SHP77 (cell line): ENCODE measurements at places on chromosomes 5 and 9.

GRCh38 chr9:6567140-6567591 lies 78.4 kb downstream of the GLDC start:
- DNase-seq = no peak

DNA sequence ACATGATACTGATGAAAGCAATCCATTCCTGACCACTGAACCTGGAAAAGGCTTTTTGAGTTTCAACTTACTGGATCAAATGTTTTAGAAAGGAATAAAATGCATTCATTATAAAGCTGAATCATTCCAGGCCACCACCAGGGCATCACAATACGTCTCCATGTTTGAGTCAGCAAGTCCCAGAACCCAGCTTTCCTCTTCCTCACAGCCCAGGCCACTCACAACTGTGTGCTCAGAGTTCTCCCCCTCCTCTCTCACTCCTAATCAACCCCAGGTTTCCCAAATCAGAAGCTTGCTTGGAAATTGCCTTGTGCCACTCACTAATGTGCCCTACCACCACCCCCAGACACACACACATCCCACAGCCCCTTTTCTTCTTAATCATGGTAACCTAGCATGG lies 91.7 kb downstream of the GNA14 start:
- no peak for DNase-seq

DNA sequence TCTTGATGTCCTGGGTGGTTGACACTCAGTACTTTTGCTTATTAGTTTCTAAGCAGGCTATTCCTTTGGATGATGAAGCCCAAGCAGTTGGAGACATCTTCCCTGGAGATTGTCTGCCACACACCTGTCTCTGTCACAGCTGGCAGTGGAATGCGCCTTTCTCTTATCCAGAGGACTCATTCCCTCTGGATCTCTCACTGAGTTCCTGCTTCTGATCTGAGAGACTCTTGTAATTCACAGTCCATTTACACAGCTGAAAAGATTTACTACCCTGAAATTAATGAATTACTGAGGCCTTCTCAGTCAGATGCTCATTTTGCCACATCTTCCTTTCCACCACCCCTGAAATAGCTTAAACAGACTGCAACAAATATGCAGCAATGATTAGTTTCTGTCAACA lies 15.9 kb downstream of the TAL2 start:
- DNase-seq = no peak

DNA sequence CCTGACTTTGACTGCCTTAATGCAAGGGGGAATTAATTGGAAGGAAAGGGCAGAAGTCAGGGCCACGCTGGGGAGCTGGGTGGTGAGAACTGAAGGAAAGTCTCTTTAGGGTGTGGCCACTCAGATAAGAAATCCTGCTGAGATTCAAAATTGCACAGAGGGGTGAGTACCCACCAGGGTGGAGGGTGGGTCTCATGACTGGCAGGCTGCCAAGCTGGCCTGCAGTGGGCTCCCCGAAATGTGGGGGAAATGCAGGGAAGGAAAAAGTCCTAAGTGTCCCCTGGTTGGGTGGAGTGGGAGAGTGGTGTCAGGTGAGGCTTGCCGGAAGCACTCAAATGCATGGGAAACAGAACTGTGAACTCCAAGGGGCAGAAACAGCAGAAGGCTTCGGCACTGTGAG lies 24.1 kb downstream of the TSPAN17 start:
- no peak for DNase-seq

DNA sequence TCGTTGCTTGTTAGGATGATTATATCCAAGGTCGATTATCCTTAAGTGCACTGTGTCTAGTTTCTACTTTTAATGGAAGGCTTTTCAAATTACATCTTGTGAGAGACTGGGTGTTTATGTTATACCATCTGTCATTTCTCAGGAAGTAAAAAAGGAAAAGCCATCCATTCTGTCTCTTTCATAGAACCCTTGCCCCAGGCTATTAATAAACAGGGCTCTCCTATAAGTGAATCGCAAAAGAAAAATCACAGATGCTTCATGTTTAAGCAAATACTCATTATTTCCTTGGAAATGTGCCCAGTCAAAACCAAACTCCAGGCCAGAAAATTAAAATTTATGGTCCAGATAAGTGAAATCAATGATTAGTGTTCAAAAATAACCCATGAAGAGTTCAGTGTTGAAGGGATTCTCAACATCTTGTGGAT lies 58.1 kb downstream of the STARD4 start:
- no peak for DNase-seq

DNA sequence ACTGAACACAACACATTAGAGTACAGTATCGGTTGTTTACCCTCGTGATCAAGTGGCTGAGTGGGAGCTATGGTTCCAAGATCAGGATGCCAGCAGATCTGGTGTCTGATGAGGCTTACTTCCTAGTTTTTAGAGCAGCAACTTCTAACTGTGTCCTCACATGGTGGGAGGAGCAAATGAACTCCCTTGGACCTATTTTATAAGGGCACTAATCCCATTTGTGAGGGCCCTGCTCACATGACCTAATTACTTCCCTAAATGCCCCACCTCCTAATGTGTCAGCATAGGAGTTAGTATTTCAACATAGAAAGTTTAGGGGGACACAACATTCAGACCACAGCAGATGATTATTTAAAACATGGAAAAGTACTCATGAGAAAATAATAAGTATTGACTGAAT lies 111.8 kb downstream of the GCNT1 start:
- no peak for DNase-seq

DNA sequence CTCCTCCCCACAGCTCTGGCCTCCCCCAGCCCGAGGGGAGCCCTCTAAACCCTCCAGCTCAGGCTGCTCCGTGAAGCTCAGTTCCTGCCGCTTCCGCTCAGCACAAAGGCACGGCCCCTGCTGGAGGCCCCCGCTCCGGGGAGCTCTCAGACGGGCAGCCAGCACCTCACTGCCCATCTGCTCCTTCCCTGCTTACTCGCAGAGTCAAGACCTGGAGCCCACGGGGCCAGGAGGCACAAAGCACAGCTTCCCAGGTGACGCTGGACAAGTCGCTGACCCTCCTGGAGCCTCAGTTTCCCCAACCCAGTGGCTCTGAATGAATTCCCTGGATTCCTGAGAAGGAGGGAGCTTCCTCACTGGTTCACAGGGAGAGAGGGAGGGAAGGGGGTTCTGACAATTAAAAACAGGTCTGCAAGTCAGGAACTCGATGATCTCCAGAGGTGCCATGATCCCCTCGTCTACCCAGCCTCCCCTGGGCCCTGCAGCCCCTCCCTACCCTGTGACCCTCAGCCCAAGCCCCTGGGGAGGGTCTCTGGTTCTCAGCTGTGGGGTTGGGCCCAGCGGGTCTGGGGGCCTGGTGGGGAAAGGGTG lies 36.2 kb downstream of the VAV2 start:
- DNase-seq = no peak

DNA sequence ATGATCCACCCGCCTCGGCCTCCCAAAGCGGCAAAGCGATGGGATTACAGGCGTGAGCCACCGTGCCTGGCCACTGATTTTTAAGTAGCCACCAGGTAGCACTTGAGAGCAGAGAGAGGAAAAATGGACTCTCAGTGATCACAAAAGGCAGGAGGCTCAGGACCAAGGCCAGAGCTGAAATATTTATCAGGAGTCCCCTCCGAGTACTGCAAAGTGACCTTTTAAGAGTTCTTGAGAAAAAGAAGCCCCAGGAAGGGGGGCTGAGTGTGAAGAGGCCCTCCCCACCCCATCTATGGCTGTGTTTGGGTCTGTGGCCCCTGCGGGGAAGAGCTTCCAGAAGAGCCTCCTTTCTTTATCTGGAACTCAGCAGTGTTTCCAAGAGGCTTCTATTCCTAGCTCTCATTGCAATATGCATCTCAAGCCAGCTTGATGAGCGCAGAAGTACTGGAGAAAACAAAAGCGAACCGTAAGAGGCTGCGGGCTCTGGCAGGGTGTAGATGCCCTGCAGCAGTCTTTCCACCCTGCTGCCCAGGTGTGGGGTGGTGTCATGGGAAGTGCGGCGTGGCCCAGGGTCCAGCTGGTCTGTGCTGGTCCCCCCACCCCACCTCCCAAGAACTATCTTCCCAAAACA lies 75.5 kb upstream of the CDK20 start:
- no peak for DNase-seq

- no peak for DNase-seq
These were observed 75.5 kb upstream of the PRRC1 start for GRCh38 chr5:127441799-127442484.
